ENCODE measurements at places on chromosomes 6 and 20.

DNA sequence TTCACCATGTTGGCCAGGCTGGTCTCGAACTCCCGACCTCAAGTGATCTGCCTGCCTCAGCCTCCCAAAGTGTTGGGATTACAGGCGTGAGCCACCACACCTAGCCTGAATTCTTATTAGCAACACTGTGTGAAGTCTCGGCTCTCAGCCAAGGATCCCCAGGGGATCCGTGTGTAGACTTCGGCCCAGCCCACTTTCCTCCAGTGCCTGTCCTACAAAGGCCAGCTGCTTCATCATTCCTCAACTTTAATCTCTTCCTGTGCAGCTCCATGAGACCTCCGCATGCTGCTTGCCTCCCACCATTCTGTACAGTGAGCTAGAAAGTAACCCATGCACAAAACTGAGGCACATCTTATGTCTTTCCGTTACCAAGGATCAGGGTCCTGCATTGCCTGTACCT is 71.8 kb downstream of the SAMD3 start:
- DNase-seq = no peak

DNA sequence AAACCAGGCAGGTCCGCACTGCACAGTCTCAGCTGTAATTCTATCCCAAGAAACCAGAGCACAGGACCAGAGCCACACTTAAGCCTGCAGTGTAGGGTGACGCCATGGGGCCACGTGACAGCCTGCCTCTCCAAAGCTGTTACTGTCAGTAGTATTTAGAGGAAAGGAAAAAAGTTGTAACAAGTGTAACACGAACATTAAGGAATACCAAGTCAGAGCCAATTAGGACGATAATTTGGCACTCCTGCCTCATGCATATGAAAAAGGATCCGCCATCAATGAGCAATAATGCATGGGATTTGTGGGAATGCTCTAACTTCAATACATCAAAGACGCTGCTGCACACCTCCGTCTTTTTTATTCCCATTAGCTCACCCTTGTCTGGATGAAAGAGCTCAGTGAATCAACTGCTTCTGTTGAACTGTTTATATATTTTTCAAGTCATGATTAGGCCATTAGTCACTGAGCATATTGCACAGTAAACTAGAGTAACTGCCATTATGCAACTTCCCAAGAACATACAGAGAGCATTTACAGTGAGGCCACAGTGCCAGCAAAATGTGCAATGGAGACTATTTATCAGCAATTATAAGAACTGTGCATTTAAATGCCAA is 79.9 kb downstream of the ATXN1 start:
- peak; percentile 97 for DNase-seq

DNA sequence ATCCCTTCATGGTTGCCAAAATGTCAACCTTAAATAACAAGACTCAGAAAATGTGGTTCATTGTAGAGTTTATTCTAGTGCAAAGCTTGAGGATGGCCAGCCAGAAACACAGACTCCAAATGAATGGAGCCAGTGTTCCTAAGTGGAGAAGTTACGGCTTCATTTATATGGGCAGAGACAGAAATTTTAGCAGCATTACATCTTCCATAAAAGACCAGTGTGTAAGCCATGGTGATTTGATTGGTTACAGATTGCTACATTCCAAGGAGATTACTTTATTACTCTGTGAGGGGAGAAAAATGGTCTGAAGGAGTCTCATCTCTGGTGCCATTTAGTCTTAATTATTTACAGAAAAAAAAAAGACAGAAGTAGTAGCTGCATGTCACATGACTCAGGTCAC is 97.8 kb downstream of the OTOR start:
- no peak for DNase-seq

GRCh38 chr20:41697861-41698559 is 79.8 kb upstream of the CHD6 start:
- DNase-seq = peak; percentile 42

- DNase-seq = no peak
These were observed 88.3 kb upstream of the CCDC28A start for GRCh38 chr6:138685257-138685656.

- no peak for DNase-seq
These were observed 212.9 kb downstream of the QKI start for GRCh38 chr6:163627274-163628062.

DNA sequence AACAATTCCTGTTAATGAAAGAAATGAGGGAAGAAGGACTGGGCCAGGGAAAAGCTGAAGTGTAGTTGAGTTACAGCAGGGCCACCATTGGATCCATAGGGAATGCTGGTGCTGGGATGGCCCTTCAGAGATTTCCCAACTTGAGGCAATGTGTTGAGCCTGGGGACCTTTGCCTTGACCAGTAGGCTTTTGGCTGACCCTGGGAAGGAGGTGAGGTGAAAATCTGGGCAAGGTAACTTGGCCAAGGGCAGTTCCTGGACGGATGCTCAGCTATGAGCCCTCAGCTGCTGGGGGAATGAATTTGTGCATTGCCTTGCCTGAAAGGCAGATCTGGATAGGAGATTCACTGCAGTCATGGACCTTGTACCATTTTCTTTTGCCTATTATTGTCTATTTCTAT is 20.4 kb downstream of the UTRN start:
- no peak for DNase-seq

GRCh38 chr6:31304683-31305082 is 32.8 kb upstream of the HLA-C start:
- no peak for DNase-seq

DNA sequence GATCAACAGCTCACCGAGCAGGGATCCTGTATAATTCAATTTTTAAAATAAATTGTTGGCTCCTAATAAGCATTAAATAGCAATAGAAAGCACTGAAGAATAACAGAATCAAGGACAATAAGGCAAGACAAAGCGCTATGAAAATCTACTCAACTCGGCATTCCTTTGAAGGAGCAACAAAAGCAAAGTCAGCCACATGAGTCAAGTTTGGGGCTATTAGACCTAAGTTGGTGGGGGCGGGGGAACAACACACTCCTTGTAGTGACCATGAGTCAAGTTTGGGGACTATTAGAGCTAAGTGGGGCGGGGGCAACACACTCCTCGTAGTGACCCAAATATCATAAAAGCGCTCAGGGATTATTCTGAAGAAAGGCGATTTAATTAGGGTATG is 120.0 kb downstream of the FOXC1 start:
- DNase-seq = peak; percentile 40

All from fibroblast of lung (primary cell).